ENCODE measurements at places on chromosomes 11 and 22. TPM values are rescaled to one million over a fixed set of nuclear protein-coding genes. Genes with fewer than 3 reads are reported as not detected.

- H3K27me3 ChIP-seq, result no peaks in the 10 kb centered on the region
- H3K36me3 ChIP-seq, result peaks cover 11% of the 10 kb centered on the region
- DNase-seq, result no peak
- peaks cover 10% of the 10 kb centered on the region for H3K4me1 ChIP-seq
- H3K27ac ChIP-seq, result no peak overlapping the region
These were observed 63.7 kb upstream of the EED start for GRCh38 chr11:86180851-86181250.

DNA sequence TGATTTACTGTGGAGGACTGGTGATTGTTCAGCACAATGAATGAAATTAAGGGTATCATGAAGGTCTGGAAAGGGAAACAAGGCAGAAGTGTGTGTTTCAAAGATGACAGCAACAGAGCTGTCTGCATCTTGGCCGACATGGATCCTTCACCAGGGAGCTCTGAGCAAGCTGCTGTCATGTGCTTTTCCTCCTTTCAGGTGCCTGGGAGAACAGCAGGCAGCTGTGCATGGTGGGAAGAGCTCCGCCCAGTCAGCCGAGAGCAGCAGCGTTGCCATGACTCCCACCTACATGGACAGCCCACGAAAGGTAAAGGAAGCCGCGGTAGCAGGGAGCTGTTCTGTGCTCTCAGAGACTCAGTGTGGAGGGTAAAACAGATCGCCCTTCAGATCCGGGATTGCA, 87.1 kb upstream of the YWHAH start:
- H3K36me3 ChIP-seq, result peaks cover 14% of the 10 kb centered on the region
- no peak for DNase-seq
- H3K4me1 ChIP-seq, result peaks cover 8% of the 10 kb centered on the region
- no peaks in the 10 kb centered on the region for H3K27me3 ChIP-seq
- no peak overlapping the region for H3K4me3 ChIP-seq

The TTC9C gene
- 67.3 TPM for total RNA-seq

The CST6 gene
- total RNA-seq, result 0.79 TPM

DNA sequence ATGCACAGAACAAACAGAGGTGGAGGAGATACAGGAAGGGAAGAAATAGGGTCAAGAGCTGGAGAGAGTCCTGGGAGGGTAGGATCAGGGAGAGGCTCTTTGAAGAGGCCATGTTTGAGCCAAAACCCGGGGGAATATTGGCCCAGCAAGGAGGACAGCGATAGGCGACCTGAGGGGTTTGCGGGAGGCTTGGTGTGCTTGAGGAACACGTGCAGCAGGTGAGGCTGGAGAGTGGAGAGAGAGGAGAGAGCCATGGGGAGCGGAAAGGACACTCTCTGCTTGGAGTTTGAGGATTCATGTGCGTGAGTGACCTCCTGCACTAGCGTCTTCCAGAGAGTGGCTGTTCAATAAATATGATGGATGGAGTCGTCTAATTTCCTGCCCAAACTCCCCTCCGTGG, 4.7 kb upstream of the B3GAT1 start:
- H3K36me3 ChIP-seq, result no peaks in the 10 kb centered on the region
- no peak overlapping the region for H3K27ac ChIP-seq
- no peak overlapping the region for H3K4me3 ChIP-seq
- H3K4me1 ChIP-seq, result no peaks in the 10 kb centered on the region
- no peak for DNase-seq

DNA sequence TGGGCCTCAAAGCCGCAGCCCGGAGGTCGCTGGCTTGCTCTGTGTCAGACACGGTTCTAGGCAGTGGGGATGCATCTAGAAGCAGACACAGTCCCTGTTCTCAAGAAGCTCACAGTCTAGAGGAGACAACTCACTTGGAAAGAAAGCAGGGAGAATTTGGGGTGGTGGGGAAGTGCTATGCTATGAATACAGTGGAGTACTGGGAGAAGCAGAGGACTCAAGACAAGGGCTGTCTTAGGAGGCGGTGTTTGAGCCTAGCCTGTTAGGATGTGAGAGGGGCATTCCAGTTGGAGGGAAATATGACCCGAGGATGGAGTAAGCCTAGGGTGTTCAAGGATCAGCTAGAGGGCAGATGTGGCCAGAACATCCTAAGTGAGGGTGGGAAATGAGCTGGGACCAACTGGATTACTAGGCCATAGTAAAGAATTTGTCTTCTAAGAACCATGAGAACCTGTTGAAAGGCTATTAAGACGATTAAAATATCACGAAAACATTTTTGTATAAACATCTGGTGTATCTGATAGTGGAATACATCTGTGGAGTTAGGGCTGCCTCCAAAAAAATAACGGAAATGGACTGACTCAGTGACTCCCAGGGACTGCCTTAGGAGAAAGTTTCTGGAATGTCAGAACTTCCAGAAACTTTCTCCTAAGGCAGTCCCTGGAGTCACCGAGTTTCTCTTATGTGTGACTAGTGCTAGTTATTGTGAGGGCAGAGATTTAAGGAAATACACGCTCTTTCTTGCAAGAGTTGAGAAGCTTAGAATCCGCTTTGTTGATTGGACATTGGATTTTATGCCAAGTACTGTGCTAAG, 1.1 kb upstream of the PITPNB start:
- H3K4me3 ChIP-seq, result peak overlapping the region; percentile 83
- H3K27ac ChIP-seq, result peak overlapping the region; percentile 98
- H3K27me3 ChIP-seq, result no peaks in the 10 kb centered on the region
- peaks cover 16% of the 10 kb centered on the region for H3K36me3 ChIP-seq
- peaks cover 65% of the 10 kb centered on the region for H3K4me1 ChIP-seq
- no peak for DNase-seq

The APOBEC3F gene
- 44.8 TPM for total RNA-seq

The TCN2 gene
- 0.44 TPM for total RNA-seq

The APOA4 gene
- total RNA-seq, result not detected

DNA sequence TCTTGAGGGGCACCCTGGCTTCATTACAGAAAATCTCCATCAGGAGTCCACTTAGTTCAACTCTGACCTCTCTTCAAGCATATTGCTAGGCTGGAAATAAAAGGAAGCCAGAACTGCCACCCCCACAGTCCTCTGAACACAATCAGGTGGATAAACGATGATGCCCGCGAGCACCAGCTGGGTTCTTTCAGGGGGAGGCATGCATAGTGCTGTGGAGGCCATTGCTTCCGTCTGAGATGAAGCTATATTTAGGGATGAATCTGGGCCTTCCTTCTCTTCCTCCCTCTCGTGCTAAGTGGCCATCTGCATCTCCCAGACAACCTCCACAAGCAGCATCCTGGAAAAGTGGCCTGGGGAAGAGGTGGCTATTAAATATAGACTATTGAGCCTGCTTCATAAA, 3.9 kb upstream of the MICAL2 start:
- H3K27me3 ChIP-seq, result peaks cover 11% of the 10 kb centered on the region
- H3K36me3 ChIP-seq, result no peaks in the 10 kb centered on the region
- no peak overlapping the region for H3K4me3 ChIP-seq
- no peak for DNase-seq
- H3K27ac ChIP-seq, result no peak overlapping the region
- peaks cover 39% of the 10 kb centered on the region for H3K4me1 ChIP-seq

DNA sequence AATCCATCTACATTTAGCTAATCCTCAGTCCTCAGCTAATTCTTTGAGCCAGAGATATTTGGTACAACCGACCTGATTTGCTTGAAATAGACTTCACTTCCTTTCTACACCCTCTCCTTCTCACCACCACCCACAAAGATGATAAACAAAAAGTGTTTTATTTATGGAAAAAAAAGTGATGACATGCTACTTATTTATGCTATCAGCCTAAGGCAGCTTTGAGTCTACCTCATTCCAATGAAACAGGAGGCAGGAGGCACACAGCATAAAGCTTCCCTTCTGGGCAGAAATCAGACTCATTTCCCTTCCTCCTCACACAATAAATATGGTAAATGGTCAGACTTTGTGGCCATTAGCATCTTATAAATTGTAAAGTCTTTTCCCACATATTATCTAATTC, 325.7 kb downstream of the SOX6 start:
- no peak overlapping the region for H3K4me3 ChIP-seq
- H3K27ac ChIP-seq, result no peak overlapping the region
- no peaks in the 10 kb centered on the region for H3K27me3 ChIP-seq
- DNase-seq, result no peak

- peaks cover 37% of the 10 kb centered on the region for H3K4me1 ChIP-seq
- no peak overlapping the region for H3K27ac ChIP-seq
- peaks cover 13% of the 10 kb centered on the region for H3K36me3 ChIP-seq
- no peaks in the 10 kb centered on the region for H3K27me3 ChIP-seq
- DNase-seq, result no peak
These were observed 7.9 kb downstream of the ASPHD2 start for GRCh38 chr22:26436903-26437515.

The SYT13 gene
- not detected for total RNA-seq

DNA sequence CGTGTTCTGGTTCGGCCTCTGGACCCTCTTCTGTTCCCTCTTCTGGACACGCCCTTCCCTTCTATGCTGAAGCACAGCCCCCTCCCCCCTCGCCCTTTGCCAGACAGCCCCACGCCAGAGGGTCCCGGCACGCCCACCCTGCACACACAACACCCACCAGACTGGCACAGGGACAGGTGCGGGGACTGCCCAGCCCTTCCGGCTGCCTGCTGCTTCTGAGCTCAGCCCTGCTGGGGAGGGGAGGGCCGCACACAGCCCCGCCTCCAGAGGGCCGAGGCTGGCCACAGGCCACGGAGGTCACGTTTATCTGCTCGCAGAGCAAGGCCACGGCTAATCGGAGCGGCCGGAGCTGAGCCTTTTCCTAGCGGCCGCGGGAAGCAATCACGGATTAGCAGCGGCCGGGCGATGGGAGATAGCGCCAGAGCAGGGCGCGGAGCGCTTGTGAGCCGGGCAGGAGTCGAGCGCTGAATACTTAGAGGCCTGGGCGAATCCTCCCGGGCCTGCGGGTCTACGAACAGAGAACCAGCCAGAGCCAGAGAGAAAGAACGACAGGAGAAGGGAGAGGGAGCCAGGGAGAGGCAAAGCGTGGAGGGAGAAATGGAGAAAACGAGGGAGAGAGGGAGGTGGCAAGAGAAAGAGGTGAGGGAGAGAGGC, 21.5 kb downstream of the OTUB1 start:
- H3K27me3 ChIP-seq, result peaks cover 31% of the 10 kb centered on the region
- DNase-seq, result no peak
- peaks cover 16% of the 10 kb centered on the region for H3K4me1 ChIP-seq
- H3K4me3 ChIP-seq, result peak overlapping the region; percentile 69
- H3K27ac ChIP-seq, result no peak overlapping the region
- peaks cover 11% of the 10 kb centered on the region for H3K36me3 ChIP-seq

The TIMP3 gene
- total RNA-seq, result 0.07 TPM

DNA sequence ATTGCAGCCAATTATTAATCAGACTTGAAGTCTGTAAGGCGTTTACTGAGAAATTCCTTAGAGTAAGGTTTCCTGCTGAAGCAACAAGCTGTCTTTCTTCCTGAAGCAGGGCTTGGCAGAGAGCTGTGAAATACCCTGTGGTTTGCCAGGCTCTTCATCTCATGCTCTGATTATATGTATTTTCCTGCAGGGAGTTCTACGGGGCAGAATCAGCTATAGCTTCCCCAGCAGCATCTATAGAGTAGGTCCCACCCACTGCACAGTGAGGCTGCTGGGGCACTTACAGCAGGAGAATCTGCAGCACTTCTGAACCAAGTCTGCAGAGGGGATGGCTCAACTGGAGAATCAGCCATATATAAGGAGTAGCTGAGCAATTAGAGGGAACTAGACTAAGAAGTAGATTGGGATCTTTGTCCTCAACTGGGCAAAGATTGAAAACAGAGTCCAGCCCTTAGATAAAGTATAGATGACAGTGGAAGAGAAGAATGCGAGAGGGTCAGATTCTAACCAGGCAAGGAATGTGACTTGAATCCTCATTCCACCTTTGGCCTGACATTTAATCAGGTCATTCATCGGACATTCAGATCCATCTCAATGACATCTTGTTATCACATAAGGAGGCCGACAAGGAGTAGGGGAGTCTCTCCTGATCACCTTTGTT, 37.6 kb downstream of the CNTF start:
- no peak for DNase-seq
- no peaks in the 10 kb centered on the region for H3K36me3 ChIP-seq
- H3K27ac ChIP-seq, result no peak overlapping the region
- no peaks in the 10 kb centered on the region for H3K27me3 ChIP-seq
- H3K4me1 ChIP-seq, result peaks cover 20% of the 10 kb centered on the region

The DGKZ gene
- 94.0 TPM for total RNA-seq

The OR10D3 gene
- not detected for total RNA-seq

The RHOD gene
- 2.6 TPM for total RNA-seq

DNA sequence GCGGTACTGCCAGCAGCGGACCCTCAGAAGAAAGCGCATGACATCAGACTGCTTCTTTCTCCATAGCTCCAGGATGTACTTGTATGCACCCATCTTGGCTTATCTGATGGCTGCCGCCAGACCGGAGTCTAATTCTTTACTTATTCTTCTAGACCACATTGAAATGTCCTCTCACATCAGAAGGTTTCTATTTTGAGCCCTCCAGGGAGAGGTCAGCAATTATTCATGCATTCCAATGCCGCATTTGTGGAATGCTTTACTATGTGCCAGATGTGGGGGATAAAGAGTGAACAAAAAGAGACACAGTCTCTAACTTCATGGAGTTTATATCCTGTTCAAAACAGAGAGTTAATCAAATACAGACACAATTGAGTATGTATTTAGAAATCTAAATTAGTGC, 230.1 kb downstream of the MIAT start:
- DNase-seq, result no peak
- H3K4me1 ChIP-seq, result no peaks in the 10 kb centered on the region
- peaks cover 3% of the 10 kb centered on the region for H3K27me3 ChIP-seq
- H3K36me3 ChIP-seq, result no peaks in the 10 kb centered on the region

Measured in activated T-cell treated with anti-CD3 and anti-CD28 coated beads, Interleukin-2, amount 50 U/mL, for 72 hours (primary cell).